Left hindlimb (tissue), 1 donor: ENCODE measurements at places on chromosomes 2 and 18.

DNA sequence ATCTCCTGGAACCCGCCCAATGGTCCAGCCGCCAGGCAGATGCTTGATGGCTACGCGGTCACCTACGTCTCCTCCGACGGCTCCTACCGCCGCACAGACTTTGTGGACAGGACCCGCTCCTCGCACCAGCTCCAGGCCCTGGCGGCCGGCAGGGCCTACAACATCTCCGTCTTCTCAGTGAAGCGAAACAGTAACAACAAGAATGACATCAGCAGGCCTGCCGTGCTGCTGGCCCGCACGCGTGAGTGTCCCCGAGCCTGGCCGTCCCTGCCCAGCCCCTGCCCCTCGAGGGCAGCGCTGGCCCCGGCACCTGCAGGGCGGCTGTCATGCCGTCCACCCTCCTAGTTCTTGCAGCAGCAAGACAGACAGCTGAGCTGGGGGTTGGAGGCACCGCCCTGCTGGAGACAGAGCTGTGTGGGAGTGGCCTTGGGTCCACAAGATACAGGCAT, 36.7 kb downstream of the MTERF4 start:
- DNase-seq, result no peak

GRCh38 chr2:74739733-74740241, 85.7 kb downstream of the SEMA4F start:
- no peak for DNase-seq

GRCh38 chr18:74284980-74285355, 6.8 kb downstream of the CYB5A start:
- no peak for DNase-seq

- no peak for DNase-seq
These were observed 163.5 kb upstream of the CXCR4 start for GRCh38 chr2:136281281-136282114.

DNA sequence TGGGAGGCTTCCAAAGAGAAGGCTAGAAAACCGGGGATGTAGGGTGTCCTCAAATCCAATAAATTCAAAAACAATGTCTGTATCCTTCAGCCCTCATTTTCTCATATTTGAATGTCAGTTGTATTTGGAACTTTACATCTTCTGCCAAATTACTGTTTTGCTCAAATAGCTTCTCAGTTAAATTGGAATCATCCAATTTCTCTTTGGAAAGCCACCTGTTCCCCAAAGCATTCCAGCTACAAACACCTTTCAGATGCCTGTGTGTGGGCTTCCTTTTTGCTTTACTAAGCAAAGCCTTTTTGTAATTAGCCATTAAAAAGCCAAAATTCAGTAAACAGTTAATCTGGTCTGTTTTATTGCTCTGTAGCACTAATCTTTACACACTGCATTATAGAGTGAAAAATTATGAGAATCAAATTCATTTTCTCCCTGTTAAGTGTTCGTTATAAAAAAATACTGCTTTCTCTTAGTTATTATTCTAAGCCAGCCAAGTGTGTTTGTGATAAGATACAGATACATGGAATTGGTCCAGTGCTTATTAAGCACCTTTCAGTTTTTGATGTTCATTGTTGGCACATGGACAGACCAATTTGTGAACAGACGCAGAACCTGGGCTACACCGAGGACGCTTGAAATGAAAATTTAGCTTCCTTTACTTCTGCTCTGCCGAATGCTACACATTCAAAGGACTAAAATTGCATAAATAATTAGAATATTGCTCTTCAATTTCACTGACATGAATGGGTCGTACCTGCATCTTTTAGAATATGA, 151.6 kb downstream of the RTN4 start:
- no peak for DNase-seq

- no peak for DNase-seq
These were observed 84.1 kb upstream of the RTN4 start for GRCh38 chr2:55134316-55134706.

- DNase-seq, result no peak
These were observed 7.4 kb downstream of the REEP1 start for GRCh38 chr2:86330001-86330400.

- no peak for DNase-seq
These were observed 465.7 kb downstream of the FBXO15 start for GRCh38 chr18:73681912-73682311.

GRCh38 chr2:54927085-54927750, 123.0 kb downstream of the RTN4 start:
- no peak for DNase-seq

- no peak for DNase-seq
These were observed 28.8 kb downstream of the STEAP3 start for GRCh38 chr2:119252186-119253113.

- DNase-seq, result no peak
These were observed 51.4 kb downstream of the CRACDL start for GRCh38 chr2:98884658-98885057.

DNA sequence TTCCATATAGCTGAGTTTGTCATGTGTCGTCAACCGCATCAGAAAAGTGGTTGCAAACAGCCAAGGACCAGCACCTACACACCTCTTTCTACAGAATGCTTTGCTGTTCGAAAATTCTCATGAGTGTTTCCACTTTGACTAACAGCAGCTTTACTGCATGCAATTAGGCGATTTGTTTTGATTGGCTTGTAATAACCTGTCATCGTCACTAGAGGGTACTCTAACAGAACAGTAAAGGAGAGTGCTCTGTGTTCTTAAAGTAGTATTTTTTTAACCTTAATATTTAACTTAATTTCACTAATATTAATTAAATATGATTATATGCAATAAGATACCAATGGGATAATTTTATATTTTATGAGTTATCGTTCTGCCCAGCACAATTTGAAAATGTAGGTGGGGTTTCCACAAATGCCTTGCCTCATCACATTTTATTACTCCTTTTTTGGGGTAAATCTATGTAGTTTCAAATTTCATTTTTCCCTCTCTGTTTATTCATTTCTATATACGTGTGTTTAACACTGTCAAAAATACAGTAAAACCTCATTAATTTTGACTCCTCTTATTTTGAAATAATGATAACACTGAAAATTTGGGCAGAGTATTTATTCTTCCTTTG, 502.2 kb downstream of the NRXN1 start:
- no peak for DNase-seq
